Effector memory CD4-positive, alpha-beta T cell (primary cell): ENCODE measurements at places on chromosomes 6 and 20.

DNA sequence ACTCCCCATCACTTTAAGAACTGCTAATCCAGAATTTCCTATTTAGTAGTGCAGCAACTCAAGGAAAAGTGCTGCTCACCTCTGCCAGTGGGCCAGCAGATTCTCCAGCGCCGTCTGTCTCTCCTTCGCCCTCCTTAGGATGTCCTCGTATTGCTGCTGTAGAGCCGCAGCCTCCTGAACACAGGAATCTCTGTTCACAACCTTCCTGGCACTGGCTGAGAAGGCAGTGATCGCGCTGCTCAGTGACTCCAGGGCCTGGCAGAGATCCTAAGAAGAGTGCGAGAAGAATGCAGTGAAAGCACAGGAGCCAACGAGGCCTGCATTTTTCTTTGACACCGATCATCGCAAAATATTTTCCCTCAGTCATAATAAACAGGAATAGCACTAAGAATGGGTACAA lies 209.0 kb downstream of the SYNE1 start:
- no peak for DNase-seq

DNA sequence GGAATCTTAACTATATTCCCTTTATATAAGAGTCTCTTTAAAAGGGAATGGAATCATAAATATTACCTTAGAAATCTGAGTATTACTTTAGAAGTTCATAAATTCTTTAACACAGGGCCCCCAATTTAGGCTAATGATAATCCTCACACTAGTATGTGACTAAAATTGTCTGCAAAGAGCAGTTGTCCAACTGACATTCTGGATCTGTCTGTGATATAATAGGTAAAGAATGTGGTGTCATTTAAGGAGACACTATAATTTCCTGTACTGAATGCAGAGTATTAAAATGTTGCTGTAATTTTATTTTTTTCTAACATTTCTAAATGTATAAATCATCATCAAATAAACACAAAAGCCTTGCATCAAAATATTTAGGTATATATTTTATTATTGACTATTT lies 128.5 kb upstream of the DST start:
- DNase-seq, result no peak

DNA sequence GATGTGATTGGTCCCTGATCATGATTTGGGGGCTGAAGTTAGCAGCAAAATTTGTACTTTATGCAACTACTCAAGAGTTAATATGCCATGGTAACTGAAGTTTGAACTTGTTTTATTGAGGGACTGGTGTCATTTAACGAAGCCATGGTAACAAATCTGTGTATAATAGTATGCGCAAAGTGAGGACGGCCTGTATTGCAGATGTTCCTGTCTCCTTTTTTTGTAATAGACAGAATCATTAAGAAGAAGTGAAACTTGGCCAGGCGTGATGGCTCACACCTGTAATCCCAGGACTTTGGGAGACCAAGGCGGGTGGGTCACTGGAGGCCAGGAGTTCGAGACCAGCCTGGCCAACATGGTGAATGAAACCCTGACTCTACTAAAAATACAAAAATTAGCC lies 22.3 kb downstream of the RPRD1B start:
- no peak for DNase-seq

DNA sequence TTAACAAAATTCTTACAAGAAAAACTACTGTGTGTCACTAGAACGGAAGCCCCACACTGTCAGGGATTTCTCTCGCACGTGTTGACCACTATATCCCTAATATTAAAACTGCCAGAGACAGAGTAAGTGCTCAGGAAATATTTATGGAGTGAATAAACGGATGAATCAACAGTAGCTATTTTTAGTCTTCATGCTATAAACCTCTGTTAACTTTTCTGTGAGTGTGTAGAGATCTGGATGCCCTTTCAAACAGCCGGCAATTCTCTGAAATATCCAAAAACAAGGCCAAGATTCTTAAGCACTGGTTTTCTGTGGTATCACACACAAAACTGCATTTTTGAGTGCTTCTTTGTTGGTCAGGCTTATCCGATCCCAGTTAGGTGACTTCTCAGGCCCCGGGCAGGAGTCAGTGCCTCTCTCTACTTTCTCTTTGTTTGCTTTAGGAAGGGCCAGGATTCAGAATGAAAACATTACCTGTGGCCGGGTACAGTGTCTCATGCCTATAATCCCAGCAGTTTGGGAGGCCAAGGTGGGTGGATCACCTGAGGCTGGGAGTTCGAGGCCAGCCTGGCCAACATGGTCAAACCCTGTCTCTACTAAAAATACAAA lies 15.7 kb downstream of the ATP9A start:
- no peak for DNase-seq

GRCh38 chr6:165181951-165182414 lies 127.4 kb downstream of the C6orf118 start:
- DNase-seq, result no peak

GRCh38 chr20:24953621-24954133 lies 4.6 kb downstream of the CST7 start:
- DNase-seq, result peak; percentile 36

DNA sequence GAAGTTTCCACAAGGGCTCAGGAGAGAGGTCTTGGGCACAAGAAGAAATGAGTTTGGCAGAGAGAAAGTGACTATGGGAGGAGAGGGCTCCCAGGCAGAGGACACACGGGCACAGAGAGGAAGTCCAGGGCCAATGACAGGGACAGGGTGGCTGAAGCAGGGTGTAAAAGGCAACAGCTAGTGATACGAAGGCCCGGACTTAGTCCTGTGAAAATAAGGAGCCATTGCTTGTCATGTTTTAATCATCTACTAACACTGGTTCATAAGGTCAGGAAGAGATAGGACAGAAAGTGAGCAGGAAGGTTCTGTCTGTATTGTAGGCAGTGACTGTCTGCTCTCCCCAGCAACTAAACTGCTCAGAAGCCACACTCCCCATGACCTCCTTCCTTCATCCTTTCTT lies 204.7 kb upstream of the SHLD1 start:
- DNase-seq, result no peak

- DNase-seq, result no peak
These were observed 1.0 kb downstream of the NSFL1C start for GRCh38 chr20:1465470-1466210.

GRCh38 chr20:43682446-43682845 lies 15.5 kb downstream of the MYBL2 start:
- DNase-seq, result no peak

GRCh38 chr6:111973118-111973761 lies 80.7 kb upstream of the CCN6 start:
- peak; percentile 68 for DNase-seq

DNA sequence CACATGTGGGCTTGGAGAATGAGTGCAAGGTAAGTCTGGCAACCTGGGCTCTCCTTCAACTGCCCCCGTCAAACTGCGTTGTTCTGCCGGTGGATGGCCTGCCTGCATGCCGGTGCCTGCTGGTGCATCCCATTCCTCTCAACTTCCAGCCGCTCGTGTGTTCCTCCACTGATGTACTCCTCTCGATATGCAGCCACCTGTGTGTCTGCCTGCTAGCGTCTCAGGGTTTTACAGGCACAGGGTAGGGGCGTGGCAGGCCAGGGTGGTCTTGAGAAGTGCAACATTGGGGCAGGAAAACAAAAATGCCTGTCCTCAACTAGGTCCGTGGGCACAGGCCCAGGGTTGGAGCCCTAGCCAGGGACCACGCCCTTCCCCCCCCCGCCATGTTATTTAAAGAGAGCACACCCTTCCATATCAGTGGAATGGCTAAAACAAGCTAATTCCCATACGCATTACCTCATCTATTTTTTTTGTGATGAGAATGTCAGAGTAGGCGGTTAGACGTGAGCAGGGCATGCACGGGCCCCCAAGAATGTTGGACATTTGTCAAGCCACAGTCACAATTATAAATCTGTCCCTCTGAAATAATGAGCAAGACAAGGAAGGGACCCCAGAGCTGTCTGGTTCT lies 33.2 kb downstream of the SERPINB6 start:
- DNase-seq, result no peak

DNA sequence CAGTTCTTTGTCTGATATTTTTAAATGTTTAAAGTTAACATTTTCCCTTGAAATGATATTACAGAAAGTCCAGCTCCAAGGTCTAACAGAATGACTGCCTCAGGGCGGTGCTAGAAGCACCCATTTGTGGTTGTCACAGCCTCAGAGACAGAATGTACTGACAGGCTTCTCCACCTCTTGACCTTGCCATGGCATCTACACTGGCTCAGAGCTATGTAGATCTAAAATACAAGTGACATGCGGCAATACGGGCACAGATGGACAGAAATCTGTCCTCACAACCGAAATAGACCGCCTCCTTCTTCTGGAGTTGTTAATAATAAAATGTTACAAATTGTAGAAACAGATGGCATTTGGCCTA lies 167.2 kb upstream of the THEMIS start:
- no peak for DNase-seq

DNA sequence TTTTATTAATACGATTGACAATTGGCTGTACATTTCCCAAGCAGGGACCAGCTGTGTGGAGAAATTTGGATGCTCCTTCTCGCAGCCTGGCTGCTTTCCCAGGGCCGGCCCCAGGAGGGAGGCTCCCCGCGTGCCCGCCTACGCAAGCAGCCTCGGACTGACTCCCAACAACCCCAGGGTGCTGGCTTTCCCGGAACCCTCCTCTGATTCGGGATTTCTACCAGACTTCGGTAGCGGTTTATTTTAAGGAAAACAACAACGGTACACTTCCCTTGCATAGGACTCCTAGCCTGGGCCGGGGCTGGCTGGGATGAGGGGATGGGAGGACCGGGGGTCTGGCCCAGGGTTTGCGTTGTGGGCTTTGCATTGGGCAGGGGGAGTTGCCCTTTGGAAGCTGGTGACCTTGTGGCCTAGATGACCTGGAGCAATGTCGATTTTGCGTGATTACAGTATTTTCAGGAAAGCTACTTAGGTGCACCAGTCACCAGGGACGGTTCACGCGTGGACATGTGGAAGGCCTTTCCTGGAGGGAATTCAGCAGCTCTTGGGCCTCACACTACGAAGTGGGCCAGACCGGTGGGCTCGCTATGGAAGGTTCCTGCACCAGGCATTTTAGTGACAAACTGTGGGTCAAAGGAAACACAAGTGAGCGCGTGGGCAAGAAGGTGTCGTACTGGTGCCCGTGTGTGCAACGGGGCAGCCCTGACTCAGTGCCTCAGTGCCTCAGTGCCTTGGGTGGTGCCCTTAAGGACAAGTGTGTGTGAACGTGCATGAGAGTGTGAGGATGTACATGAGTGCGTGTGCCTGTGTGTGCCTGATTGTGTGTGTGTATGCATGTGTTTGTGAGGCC lies 20.7 kb upstream of the PHACTR3 start:
- no peak for DNase-seq

- no peak for DNase-seq
These were observed 45.7 kb downstream of the CTCFL start for GRCh38 chr20:57479196-57479595.

GRCh38 chr20:63979557-63980316 lies at the start of gene SAMD10:
Gene SAMD10, minus strand, starts transcription at chr20:63979642. Its CDS starts 175 bp downstream, at chr20:63979467.
- DNase-seq, result peak; percentile 40

GRCh38 chr6:17212546-17213371 lies 68.4 kb upstream of the RBM24 start:
- no peak for DNase-seq

GRCh38 chr20:13139459-13140150 lies 81.5 kb upstream of the ISM1 start:
- DNase-seq, result no peak

DNA sequence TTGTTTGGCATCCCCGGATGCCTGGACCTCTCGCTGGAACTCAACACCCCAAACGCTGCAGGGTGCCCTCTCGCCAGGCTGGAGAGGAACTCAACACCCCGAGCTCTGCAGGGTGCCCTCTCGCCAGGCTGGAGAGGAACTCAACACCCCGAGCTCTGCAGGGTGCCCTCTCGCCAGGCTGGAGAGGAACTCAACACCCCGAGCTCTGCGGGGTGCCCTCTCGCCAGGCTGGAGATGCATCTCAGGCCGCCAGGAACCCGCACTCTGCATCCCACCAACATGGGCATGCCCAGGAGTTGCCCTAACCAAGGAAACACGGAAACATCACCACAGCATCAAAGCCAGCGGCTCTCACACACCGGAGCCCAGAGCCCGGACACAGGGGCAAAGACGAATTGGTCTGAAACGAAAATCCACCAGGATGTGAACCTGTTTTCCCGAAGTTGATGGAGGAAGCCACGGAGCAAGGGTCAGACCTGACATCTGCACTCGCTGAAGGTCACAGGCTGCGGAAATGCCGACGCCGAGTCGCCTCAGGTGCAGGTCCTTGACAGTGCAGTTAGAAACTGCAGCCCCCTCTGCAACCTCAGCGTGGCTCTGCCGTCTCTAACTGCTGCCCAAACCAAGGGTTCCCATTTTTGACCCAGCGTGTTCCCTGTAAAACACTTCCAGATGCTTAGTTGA lies 37.5 kb downstream of the DLL1 start:
- DNase-seq, result no peak

GRCh38 chr6:53492860-53493634 lies 51.9 kb downstream of the GCLC start:
- no peak for DNase-seq

GRCh38 chr6:137284811-137285110 lies 65.6 kb upstream of the IFNGR1 start:
- no peak for DNase-seq

DNA sequence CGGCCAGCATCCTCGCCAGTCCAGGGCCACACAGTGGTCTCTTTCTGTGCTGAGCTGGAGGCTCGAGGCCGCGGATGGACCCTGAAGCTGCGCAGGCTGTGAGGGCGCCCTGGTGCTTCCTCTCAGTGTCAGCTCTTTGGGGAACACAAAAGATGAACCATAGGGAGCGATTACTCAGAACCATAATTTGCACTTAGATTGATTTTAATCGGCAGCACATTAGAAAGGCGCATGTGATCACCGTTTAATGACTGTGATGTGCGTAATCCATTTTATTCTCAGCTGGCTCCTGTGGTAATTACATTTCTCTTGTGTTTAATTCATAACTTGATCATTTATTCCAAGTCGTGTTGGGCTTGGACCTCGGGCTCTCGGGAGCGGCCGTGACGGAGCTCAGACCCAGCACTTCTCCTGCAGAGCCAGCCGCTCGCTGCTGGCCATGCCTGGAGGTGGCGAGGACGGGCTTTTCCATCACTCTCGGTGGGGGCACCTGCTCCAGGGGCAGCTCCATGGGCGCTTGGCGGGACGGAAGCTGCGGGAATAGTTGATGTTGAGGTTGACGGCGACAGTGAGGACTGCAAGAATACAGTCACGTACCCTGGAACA lies 25.6 kb upstream of the NTSR1 start:
- DNase-seq, result no peak

DNA sequence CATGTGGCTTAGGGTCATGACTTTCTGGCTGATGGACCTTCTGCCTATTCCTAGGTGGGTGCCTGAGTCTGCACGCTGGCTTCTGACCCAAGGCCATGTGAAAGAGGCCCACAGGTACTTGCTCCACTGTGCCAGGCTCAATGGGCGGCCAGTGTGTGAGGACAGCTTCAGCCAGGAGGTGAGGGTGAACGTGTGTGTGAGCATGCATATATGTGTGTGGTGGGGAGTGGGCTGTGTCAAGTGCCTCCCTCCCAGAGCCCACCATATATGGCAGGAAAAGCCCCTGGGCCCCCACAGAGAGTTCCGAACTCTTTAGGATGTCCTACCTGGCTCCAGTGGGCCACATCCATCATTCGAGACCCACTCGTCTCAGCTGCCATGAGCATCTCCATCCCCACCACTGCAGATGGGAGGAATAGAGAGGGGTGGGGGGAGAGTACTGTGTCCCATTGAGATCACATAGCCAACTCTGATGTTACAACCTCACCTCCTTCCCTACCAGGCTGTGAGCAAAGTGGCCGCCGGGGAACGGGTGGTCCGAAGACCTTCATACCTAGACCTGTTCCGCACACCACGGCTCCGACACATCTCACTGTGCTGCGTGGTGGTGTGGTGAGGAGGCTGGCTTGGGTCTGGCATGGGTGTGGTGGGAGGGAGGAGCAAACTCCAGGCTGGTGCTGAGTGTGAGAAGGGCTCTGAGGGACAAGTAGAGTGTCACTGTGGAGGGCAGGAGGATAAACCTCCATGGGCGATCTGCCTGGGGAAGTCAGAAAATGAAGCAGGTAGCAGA lies 3.2 kb downstream of the SLC22A7 start:
- DNase-seq, result no peak
